AG04449 (cell line): ENCODE measurements at places on chromosomes 7 and 10.

DNA sequence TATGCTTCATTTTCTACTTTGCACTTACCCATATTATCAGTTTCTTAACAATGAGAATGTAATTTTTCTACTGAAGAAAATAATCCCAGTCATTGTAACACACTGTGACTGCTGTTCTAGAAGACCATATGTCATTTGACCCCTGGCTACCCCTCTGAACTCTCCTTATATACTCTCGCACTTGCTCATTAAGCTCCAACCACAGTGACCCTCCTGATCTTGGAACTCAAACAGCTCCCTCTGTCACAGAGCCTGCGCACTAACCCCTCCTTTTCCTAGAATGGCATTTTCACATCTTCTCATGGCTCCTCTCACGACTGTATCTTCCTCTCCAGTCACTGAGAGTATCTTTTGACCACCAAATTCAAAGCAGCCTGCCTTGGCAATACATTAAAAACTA, 169.7 kb downstream of the CACNA2D1 start:
- no peak for DNase-seq

DNA sequence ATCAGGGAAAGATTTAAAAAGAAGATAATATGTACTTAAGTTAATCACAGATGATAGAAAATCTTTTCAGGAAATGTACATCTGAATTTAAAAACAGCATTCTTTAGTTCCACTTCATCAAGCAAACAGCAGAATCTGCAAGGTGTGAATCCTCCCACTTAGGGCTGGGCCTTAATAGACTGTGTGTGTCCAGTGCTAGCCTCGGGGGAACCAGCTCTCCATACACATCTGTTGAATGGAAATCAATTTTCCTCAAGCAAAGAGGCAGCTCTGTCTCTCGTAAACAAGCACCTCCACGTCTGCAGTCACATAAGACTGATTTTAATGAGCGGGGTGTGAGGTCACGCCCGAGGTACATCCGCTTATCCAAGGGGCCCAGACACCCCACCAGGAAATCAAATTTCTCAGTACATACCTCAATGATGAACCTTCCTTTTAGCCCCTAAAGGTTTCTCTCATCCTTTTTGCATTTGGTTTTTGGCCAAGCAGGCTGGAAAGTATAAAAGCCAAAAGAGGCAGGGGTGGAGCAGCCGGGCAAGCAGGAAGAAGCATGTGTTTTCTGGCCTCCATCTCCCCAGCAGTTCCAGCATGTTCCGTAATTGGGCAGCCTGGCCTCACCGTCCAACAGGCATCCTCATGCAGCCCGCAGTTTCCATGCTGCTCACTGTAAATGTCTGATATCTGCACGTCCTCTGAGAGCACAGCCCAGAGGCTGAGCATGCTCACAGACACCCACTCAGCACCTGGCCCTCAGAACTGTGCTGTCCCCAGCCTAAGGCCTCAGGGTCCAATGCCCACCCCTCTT, 131.3 kb downstream of the GLI3 start:
- no peak for DNase-seq

GRCh38 chr10:88565072-88565471, 18.0 kb downstream of the RNLS start:
- no peak for DNase-seq

DNA sequence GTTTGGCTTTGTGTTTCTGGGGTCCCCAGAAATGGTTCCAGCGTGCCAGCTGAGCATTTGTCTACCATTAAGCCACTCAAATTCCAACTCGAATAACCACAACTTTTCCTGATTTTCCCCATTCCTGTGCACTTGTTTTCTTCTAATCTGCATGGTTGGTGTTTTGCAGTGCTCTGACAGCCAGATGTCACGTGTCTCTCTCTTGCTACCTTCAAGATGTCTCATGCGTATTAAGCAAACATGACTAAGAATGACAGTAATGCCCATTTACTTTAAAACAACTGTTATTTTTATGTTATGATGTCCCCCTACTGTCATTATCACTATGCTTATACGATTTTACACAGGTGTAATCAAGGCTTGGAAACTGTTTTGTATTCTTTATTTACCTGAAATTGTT, 35.2 kb upstream of the MXI1 start:
- no peak for DNase-seq

DNA sequence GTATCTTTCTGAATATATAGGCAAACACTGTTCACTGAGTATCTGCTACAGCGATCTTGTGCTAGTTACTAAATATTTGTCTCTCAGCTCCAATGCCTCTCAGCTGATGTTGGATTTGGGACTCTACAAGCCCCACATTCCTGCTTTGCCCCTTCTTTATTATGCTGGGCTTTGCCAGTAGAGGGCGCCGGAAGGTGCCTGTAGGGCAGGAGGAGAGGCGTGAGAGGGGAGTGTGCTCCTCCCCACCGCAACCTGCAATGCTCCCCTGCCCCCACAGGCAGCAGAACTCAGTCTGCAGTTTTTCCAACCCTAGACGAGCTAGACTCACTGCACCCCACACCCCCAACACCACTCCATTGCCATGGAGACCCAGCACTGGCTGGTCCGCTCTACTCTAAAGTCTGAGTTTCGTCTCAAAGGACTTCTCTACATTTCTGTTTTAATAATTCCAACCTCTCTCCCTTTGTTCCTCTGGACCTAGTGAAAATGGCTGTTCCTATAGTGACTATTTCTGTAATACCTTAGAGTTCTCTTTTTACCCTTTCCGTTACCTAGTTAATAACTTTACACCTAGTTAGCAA, 337.6 kb downstream of the CCSER2 start:
- no peak for DNase-seq

GRCh38 chr10:3103646-3104045, 36.3 kb downstream of the PFKP start:
- DNase-seq, result no peak

GRCh38 chr10:116470071-116470470, 42.4 kb downstream of the PNLIPRP3 start:
- DNase-seq, result no peak

- DNase-seq, result no peak
These were observed 12.3 kb downstream of the SUN3 start for GRCh38 chr7:48016641-48017040.

- no peak for DNase-seq
These were observed 64.7 kb downstream of the MACC1 start for GRCh38 chr7:20152511-20152910.

- DNase-seq, result no peak
These were observed 897.8 kb downstream of the SORCS3 start for GRCh38 chr10:105538874-105539273.

GRCh38 chr10:117364110-117364960, 10.9 kb downstream of the PDZD8 start:
- no peak for DNase-seq

DNA sequence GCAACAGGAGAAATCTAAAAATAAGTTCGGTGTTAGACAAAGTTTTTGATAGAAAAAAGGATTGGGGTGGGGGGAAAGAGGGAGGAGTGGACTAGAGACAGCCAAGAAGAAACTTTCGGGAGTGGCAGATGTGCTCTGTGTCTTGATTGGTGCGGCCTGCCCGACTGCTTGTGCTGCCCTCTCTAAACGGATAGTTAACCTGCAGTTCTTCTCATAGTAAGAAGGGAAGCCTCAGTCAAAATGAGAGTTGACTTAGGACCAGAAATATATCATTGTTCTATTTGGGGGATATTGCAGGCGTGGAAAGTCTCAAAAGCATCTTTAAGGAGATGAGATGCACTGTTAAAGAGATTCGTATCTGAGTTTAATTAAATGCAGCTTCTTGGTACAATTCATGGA, 39.3 kb downstream of the UBE3C start:
- no peak for DNase-seq

- no peak for DNase-seq
These were observed 5.5 kb upstream of the MDFIC start for GRCh38 chr7:114916261-114916892.

- no peak for DNase-seq
These were observed 109.6 kb upstream of the SP4 start for GRCh38 chr7:21317966-21318915.

- no peak for DNase-seq
These were observed 60.5 kb upstream of the BET1 start for GRCh38 chr7:94064541-94065191.

GRCh38 chr10:13086056-13086455, 13.9 kb upstream of the OPTN start:
- no peak for DNase-seq

- no peak for DNase-seq
These were observed 6.9 kb upstream of the LDB3 start for GRCh38 chr10:86661161-86662025.

GRCh38 chr7:114084472-114085312, 165.9 kb upstream of the PPP1R3A start:
- no peak for DNase-seq

- peak; percentile 17 for DNase-seq
These were observed 42.4 kb downstream of the ZNF487 start for GRCh38 chr10:43479275-43479674.

GRCh38 chr7:112192236-112193154, 13.7 kb downstream of the DOCK4 start:
- no peak for DNase-seq

GRCh38 chr7:131436384-131436783, 108.7 kb downstream of the MKLN1 start:
- DNase-seq, result no peak

GRCh38 chr7:73746378-73746777, 7.8 kb upstream of the ABHD11 start:
- DNase-seq, result no peak

- no peak for DNase-seq
These were observed 60.6 kb downstream of the PUS7 start for GRCh38 chr7:105461518-105461917.
